IPS DF 19.7 (cell line): ENCODE measurements at places on chromosomes 12 and 14.
A peak's percentile ranks its signal among the peaks of the same experiment; 100 is the strongest.

DNA sequence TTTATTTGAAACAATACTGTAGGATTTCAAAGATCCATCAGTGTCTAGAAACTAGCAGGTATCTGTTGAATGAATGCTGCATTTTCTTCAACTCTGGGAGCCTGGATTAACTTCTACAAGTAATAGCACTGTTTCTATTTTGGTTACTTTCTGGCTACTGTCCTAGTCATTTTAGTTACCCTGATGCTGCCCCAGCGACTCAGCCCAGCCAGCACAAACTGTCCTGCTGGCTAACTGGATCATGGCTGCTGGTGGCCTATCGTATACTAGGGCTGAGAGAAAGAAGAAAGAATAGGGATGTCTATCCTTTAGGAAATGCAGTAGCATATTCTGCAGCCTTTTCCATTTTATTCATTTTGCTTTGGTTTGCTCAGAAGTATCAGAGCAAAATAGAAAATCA, 53.9 kb downstream of the NTN4 start:
- no peak for DNase-seq

GRCh38 chr14:60093080-60093479, 1.4 kb downstream of the PCNX4 start:
- DNase-seq: no peak

- no peak for DNase-seq
These were observed 31.0 kb downstream of the RTL1 start for GRCh38 chr14:100872259-100873095.

- DNase-seq: no peak
These were observed 81.9 kb downstream of the DBX2 start for GRCh38 chr12:44968965-44969364.

DNA sequence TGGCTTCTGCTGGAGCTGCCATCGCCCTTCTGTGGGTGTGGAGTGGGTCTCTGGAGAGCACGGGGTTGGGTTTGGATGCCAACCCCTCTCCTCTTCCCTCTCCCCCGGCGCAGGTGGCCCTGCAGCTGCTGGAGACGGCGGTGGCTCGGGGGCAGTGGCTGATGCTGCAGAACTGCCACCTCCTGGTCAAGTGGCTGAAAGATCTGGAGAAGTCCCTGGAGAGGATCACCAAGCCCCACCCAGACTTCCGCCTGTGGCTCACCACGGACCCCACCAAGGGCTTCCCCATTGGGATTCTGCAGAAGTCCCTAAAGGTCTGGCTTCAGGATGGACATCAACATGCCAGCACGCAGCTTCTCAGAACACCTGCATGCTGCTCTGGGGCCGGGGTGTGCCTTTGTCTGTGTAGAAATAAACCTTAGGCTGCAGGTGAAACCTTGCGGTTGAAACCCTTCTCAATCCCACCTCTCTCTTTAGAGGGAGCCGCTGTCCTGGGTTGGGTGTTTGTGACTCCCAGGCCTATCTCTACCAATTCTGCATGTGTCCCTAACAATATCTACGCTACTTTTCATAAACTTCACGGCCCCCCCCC, 44.3 kb downstream of the CCDC92 start:
- DNase-seq: no peak

DNA sequence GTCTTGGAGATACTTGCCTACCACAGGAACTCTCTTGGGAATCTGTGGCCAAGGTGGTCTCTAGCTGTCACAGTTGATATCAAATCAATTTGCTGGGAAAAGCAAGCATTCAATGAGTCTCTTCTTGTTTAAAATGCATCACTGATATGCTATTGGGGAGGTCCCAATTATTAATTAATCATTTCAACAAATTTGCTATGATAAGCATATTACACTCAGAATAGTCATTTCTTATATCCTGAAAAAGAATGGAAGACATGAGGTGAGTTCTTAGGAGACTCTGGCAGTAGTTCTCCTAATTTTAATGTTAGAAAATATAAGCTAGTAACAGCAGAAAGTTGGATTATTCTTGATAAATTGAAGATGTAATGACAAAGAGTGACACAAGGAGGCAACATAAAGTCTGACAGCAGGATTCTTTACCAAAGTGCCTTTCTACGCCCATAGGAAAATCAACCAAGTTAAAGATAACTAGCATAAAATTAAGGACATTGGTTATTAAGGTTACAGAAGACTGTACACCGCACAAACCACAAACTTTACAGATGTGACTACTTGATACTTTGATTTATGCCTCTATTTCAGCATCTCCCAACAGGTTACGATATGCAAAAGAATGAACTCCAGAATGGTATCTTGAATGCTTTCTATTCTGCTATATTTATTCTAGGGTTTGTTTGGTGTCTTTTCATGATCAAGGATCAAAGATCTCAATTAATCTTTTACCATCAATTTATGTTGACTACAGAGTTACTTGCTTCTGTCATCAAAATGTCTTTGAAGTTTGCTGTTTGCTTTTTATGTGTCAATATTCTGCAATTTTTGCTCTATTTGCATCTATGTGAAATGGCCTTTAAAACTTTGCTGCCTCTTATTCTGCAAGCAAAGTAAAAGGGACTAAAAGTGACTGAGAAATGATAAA, 349.6 kb upstream of the CLEC14A start:
- DNase-seq: no peak

DNA sequence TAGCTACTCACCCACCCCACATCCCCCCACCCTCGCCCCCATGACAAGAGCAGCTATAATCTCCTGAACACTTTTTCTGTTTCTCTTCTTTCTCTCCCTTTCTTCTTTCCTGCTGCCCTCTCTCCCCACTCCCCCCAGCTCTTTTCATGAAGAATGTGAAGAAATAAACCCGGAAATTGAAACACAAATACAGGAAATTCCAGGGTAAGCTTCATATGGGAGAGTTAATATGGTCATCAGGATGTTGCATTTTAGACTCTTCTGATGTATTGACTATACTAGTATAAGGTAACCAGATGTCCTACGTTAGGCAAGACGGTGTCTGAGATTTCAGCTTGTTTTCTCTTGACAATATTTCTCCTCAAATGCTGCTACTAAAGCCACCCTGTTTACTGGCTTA, 41.6 kb upstream of the LRIG3 start:
- no peak for DNase-seq

DNA sequence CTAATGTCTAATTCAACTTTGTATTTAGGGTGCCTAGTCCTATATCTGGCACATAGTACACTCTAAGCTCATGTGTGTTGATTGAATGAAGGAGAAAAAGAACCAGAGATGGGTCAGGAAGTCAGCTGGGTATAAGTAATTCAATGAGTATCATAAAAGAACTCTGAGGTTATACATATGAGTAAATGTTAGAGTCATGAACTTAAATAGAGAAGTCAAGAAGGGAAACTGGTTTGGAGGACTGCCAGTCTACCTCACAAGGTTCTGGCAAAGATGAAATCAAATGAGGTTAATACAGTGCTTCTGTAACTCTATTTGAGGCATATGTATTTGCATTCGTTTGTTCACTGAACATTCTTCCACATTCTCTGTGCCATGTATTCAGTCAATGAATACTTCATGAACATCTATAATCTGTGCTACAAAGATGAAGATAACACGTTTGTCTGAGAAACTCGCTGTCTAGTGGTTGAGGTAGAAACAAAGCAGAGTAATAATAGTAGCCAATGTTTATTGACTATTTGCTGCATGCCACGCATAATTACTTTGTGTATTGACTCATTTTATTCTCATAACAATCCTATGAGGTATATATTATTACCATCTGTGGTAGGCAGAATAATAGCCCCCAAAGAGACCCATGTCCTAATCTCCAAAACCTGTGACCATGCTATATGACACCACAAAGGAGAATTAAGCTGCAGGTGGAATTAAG, 88.9 kb downstream of the PTGER2 start:
- DNase-seq: no peak

DNA sequence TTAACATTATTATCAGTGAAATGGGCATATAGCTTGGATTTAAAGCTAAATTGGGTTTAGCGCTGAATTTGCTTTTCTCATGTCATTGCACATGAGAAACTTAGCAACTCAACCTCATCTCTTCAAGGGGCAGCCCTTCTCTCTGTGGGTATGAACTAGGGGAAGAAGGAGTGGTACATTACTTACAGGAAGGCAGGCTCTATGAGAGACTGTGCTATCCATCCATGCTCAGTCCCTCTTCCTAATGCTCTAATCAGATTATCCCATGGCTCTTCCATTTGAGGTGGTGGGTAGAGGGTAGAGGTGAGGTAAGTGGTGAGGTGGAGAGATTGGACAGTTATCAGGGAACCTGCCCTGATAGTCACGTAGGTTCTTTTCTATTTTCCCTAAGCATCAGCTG, 343.7 kb upstream of the NOVA1 start:
- no peak for DNase-seq

GRCh38 chr12:55024575-55024974, 4.8 kb downstream of the NEUROD4 start:
- no peak for DNase-seq

DNA sequence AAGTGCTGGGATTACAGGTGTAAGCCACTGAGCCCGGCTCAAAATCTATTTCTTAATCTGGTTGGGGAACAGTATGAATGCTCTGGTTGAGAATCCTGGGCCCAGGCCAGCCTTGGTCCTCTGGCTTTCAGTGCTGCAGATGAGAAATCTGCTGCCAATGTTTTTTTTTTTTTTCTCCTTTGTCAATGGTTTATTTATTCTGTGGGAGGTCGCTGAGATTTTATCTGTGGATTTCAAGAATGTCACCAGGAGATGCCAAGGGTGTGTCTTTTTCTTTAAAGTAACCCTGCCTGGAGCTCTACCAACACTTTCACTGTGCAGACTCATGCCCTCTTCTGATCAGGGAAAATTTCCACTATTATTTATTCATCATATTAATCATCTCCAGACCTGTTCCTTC, 3.6 kb downstream of the SLC25A29 start:
- no peak for DNase-seq

- no peak for DNase-seq
These were observed 234.3 kb downstream of the DACT1 start for GRCh38 chr14:58872061-58872460.

DNA sequence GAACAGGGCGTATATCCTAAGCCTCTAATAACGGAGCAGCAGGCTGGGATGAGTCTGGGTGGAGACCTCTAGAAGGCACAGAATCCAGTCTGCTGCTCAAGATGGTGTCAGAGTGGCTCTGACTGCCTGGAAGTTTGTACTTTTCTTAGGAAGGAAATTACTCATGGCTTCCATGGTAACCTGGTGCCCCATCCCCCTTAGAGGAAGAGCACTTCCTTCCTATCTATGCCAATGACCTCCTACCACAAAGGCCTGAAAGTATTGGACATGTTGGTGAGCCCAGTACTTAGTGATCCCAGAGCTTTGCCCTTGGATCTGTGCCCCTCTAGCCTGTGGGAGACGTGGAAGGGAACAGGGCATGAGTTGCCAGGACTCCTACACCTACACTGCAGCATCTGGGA, 1.5 kb downstream of the BATF start:
- no peak for DNase-seq

GRCh38 chr12:28563936-28564335, 373.7 kb downstream of the CCDC91 start:
- DNase-seq: no peak

- no peak for DNase-seq
These were observed 4.5 kb upstream of the HCAR3 start for GRCh38 chr12:122721057-122721545.

- no peak for DNase-seq
These were observed 24.9 kb upstream of the BICDL1 start for GRCh38 chr12:119964123-119964522.

DNA sequence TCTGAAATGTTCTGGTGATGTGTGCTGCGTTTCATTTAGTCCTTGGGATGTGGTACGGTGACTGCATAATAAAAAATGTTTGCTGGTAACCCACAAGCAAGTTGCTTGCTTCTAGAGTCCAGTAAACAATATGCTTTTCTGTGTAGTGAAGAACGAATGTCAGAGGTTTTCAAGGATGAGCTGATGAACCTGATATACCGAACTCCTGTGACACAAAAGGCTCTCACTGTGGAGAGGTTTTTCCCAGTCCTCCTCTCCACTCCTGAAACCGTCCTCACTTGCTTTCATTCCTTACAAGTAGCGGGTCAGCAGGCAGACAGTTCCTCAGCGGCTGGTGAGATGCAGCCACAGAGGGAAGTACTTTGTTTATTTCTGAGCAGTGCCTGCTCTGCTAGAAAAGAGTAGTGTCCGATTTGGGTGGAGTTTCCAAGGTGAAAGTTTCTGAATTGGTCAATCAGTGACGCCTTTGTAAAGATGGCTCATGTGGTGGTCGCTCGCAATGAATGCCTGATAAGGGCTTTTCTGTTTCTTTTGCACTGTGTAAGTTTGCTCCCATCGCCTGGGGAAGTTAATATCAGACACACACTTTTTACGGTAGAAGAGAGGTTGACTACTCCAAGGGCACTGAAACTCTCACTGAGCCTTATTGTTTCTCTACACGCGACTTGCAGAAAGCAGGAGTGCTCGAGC, 3.0 kb downstream of the ETV6 start:
- DNase-seq: no peak

DNA sequence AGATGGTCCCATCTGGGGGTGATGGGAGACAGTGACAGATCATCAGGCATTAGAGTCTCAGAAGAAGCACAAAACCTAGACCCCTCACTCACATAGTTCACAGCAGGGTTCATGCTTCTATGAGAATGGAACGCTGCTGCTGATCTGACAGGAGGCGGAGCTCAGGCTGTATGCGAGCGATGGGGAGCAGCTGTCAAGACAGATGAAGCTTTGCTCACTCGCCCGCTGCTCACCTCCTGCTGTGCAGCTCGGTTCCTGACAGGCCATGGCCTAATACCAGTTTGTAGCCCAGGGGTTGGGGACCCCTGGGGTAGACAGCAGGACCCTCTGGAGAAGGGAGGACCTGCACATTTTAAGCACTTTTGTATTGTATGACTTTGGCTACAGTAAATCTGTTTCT, 111.2 kb downstream of the LGMN start:
- DNase-seq: no peak

DNA sequence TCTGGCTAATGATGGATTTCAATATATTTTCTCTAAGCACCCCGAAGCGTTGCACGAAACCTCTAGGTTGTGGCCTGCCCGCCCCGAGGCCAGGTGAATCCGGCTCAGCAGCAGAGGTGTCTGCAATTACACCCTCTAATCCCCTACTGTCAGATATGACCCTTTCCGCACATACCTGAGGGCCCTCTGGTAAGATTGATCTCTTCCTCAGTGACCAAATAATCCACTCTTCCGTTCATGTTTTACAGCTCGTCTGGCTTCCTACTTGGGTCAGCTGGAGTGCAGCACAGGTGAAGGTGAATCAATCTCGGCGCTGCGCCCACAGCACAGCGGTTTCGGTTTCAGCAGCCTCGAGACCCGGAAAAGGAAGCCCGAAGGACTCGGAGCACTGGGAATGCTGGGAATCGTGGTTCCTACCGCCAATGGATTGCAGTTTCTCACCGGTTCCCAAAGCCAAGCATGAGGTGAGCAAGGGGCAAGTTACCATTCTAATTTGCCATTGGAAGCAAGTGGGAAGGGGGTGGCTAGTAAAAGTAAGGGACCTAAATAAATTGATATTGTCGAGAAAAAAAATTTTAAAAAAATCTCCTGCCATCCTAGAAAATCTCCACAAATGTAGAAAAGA, at the start of gene SYNJ2BP:
SYNJ2BP (minus strand) TSS at position 366 of the 625 bp plus-strand sequence; CDS start at position 239, 127 bp downstream.
- peak; percentile 72 for DNase-seq

- DNase-seq: no peak
These were observed 108.7 kb upstream of the MAP1LC3B2 start for GRCh38 chr12:116450406-116450910.
